ENCODE measurements at places on chromosomes 1 and 21.

- no peak for DNase-seq
These were observed 30.0 kb downstream of the ZC3H11B start for GRCh38 chr1:219582865-219583264.

- no peak for DNase-seq
These were observed 148.7 kb downstream of the RUNX1 start for GRCh38 chr21:34900376-34900775.

GRCh38 chr1:189524501-189524900 lies 953.2 kb downstream of the BRINP3 start:
- DNase-seq, result no peak

- DNase-seq, result no peak
These were observed 27.4 kb downstream of the SYF2 start for GRCh38 chr1:25204797-25205480.

All from AG04450 (cell line).